ENCODE measurements at places on chromosomes 2 and 18.

DNA sequence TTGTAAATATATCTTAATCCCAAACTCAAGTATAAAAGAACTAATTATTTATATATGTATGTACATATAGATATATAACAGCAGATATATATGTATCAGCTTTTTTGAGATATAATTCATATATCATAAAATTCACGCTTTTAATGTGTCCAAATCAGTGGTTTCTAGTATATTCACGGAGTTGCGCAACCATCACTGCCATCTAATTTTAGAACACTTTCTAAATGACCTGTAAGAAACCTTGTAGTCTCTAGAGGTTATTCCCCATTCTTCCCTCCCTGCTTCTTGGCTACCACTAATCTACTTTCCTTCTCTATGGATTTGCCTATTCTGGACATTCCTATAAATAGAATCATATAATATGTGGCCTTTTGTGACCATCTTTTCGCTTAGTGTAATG lies 163.5 kb upstream of the TCF4 start:
- DNase-seq: no peak

GRCh38 chr2:126882736-126883665 lies 15.7 kb upstream of the TEX51 start:
- DNase-seq: no peak

- DNase-seq: no peak
Observed at GRCh38 chr2:187404431-187405110, 43.5 kb downstream of the CALCRL start.

- no peak for DNase-seq
Observed at GRCh38 chr2:55163274-55163721, 68.8 kb downstream of the CLHC1 start.

DNA sequence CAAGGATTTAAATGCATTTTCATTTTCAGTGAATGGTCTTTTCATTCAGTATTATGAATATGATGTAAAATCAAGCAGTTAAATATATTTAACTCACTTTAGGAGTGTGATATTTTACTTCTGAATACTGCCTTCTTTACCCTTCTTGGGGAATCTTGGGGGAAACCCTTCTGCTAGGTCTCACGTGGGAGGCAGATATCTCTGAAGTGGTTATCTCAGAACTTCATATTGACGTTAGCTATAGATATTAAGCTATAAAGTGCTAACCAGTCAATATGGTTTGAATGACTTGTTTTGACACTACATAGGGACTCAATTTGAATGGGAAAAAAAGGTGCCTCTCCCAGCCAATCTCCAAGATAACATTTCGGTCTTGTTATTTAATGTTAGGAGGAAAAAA lies 9.8 kb downstream of the REL start:
- no peak for DNase-seq

DNA sequence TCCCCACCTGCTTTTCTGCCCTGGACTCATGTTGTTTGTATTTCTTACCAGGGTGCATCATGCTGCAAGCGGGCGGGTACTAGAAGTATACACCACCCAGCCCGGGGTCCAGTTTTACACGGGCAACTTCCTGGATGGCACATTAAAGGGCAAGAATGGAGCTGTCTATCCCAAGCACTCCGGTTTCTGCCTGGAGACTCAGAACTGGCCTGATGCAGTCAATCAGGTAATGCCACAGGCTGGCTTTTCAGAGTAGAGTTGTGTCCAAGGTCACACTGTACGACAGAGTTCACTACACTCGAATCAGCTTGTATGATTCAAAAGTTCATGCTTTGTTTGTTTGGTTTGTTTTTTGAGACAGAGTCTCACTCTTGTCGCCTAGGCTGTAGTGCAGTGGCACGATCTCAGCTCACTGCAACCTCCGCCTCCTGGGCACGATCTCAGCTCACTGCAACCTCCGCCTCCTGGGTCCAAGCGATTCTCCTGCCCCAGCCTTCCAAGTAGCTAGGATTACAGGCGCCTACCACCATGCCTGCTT lies 19.4 kb downstream of the SRSF7 start:
- DNase-seq: no peak

DNA sequence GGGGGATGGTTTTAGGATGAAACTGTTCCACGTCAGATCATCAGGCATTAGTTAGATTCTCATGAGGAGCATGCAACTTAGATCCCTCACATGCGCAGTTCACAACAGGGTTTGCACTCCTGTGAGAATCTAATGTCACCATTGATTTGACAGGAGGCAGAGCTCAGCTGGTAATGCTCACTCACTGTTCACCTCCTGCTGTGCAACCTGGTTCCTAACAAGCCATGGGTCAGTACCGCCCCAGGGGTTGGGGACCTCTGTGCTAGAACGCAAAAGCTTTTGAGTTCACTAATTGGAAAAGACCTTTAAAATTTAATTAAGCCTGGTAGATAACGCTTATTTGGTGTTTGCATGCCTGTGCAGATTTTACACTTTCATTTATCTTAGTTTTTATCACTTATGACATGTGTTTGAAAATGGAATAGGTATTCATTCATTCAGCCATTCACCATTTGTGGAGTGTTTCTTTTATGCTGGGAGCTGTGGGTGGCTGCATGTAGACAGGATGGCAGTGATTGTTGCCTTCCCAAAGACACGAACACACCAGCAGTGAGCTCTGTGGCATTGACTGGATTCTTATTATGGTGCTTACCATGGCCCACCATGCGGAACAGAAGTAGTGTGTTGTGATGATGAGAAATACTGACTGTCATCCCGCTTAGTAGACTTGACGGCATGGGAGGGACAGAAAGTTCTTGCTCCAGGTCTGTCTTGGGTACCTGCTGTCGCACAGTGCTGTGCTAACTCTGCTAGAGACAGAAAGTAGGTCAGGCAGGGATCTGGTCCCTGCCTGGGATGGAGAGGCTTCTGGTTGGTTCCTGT lies 6.4 kb downstream of the RAB31 start:
- DNase-seq: no peak

DNA sequence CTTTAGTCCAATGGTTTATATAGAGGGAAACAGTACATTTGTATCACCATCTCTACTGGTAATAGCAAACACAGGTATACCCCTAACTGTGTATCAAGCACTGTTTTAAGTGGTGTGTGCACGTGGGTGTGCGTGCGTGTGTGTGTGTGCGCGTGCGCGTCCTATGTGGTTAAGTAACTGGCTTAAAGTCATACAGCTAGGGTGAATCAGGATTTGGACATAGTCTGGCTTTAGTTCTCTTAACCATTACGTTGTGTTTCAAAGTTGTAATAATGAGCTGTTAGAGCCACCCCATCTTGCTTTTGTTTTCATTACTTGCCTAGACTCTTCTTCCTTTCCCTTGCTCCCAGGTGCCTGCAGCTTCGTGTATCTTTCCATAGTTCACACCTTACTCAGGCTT lies 2.1 kb downstream of the HADHB start:
- no peak for DNase-seq
